Karpas-422 (cell line): ENCODE measurements at places on chromosomes 7 and 10. TPM values are rescaled to one million over a fixed set of nuclear protein-coding genes. Genes with fewer than 3 reads are reported as not detected.

DNA sequence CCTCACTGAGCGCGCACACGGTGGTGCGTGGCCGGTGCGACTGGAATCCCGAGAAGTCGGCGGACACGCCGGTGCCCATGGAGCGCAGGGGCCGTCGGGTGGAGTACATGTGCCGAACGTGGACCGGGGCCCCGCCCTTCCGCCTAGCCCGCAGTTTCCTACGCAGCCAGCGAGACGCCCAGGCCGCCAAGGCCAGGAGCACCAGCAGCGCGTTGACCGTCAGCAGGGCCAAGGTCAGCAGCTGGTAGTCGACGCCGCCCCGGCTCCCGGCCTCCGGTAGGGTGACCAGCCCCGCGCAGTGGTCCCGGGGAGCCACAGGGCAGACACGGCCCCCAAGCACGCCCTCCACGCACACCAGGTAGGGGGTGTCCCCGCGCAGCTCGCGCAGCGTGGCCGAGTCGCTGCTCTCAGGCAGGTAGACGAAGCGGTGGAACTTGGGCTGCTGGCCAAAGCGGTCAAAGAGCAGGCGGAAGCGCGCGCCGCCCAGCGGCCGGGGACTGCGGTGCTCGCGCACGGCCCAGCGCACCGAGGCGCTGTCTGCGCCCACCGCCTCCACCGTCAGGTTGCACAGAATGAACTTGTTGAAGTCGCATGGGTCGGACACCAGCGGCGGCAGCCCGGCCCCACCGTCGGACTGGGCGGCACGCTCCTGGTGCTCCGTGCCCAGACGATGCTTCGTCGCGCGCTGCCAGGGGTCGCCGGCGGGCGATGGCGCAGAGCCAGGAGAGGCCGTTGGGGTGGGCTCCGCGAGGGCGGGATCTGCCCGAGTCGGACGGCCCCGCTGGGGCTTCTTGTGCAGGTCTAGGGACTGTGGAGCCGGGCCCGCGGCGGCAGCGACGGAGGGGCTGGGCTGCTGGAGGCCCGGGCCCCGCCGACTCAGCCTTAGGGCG is 2.2 kb downstream of the TRIL start:
- no peak for DNase-seq

GRCh38 chr10:81013771-81014170 is 476.1 kb downstream of the SH2D4B start:
- DNase-seq, result no peak

Gene PTN
- 0.47 TPM in 1 of 2 replicates, not detected in the other for total RNA-seq

DNA sequence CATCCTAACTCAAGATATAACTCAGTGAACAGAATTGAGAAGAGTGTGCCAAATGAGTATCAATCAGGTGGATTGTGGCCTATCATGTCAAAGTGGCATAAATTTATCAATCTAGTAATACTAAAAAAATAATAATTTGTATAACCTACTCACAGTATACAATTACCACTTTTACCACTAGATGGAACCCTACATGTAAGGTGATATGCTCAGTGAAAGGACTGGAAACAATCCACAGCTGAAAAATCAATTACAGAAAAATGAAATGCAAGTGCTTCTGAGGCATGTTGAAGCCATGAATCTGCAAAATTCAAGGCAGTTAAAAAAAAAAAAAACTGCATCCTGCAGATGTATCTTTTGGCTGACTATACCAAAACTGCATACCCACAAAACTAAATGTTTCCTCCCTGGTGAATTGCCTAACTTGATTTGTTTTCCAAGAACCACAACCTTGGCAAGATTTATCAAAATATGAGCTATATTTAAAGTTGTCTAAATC is 13.9 kb downstream of the ARHGAP19 start:
- DNase-seq, result peak; percentile 75

- no peak for DNase-seq
Observed at GRCh38 chr10:60348982-60349381, 40.7 kb downstream of the ANK3 start.

DNA sequence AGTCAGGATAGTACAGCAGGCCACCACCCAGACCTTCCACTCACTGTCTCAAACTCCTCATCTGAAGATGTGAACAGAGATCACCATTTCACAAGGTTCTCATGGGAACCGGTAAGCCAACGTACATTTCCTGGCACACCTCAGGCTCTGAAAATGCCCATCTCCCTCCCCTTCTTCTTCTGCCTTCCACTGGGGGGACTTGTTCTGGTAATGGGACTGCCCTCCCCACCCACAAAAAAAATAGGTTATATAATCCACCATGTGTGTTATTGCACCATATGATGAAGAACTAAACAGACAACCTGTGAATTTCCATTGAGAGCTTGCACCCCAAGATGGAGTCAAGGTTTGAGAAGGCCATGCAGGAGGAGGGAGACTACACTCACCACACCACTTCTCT is 42.1 kb upstream of the IKZF1 start:
- DNase-seq, result no peak
